ENCODE measurements at places on chromosomes 3 and 15.

DNA sequence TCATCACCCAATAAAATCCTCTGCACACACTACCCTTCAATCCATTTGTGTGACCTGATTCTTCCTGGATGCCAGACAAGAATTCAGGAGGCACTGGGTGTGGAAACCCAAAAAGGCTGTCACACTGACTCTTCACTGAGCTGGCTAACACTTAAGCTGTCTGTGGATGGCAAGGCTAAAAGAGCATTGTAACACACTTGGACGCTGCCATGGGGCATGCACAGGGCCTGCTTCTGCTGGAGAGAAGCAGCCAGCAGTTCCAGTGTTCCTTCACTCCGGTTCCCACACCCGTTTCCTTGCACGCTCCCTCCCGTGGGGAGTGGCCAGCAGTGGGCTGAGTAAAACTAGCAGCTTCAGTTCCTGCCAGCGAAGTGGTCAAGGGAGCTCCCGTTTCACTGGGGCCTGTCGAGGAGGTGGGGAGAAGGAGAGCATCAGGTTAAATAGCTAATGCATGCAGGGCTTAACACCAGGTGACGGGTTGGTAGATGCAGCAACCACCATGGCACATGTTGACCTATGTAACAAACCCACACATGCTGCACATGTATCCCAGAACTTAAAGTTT, 737.1 kb downstream of the FHIT start:
- DNase-seq, result no peak

DNA sequence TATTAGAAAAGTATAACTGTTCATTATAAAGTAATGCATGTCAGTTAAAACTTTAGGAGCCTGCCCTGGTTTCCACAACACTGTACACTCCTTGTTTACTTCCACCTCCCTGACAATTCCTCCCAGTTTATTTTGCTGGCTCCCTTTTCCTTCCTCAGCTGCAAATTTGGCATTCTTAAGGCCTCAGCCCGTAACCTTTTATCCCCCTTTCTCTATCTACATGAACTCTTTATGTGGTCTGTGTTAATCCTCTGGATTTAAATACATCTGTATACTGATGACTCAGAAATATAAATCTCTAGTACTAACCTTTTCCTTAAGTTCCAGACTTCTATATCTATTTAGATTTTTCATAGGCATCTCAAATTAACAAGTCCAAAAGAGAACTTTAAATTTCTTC, 143.6 kb downstream of the OTOL1 start:
- DNase-seq, result no peak

DNA sequence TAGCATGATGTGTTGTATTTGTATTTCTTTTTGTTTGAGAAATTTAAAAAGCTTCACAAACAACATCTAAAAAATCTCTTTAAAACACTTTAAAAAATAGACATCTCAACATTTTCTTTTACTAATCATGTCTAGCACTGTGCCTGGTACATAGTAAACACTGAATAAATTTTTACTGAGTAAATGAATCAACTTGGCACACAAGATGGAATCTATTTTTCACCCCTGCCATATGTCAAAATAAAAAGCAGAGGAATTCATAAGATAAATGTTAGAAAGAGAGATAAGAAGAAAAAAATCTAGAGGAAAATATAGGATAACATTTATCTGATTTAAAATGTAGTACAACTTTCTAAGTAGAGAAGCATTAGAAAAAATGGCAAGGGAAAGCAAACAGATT, 8.6 kb upstream of the GOLIM4 start:
- no peak for DNase-seq

- no peak for DNase-seq
Observed at GRCh38 chr15:52379395-52380106, 83.9 kb upstream of the MYO5C start.

Data from activated CD4-positive, alpha-beta T cell treated with anti-CD3 and anti-CD28 coated beads, Interleukin-2, amount 50 U/mL, for 4 hours (primary cell).